ENCODE measurements at places on chromosomes 4 and X. TPM values are rescaled to one million over a fixed set of nuclear protein-coding genes. Genes with fewer than 3 reads are reported as not detected.

DNA sequence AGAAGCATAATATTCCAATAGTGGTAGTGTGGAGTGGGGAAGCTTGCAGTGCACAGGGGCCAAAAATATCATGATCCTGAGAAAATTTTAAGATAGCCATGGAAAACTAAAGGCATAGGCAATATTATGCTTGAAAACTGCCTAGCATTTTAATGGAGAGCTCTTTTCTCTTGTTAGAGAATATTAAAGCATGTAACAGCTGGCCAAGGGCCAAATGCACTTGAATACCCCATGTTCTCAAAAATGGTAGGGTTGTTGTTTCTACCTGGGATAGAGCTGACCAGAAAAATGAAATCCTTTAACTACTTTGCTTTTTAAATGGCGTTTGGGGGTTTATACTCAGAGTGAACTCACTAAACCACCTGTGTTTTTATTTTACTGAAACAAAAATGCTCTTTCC lies 739.6 kb upstream of the SLIT2 start:
- no peak for DNase-seq

DNA sequence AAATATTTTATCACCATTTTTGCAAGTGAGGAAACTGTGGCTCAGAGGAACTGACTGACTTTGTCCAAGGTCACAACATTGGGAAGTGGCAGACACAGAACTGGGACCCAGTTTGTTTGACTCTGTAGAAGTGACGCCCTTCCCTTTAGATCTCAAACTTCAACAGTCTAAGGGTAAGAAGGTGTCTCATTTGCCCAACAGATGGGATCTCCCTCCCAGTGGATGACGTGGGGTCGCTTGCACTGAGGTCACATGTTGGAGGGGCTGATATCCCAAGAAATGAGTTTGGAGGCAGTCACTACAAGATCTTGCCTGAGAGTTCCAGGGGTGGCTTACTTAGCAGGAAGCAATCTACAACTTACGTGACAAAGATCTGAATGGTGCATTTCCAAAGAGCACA lies 172.5 kb upstream of the GPC4 start:
- no peak for DNase-seq

GRCh38 chr4:123418351-123418931 lies 21.8 kb downstream of the SPRY1 start:
- DNase-seq: no peak

GRCh38 chrX:6187256-6187655 lies 41.4 kb downstream of the NLGN4X start:
- no peak for DNase-seq

GRCh38 chr4:3201718-3202702 lies 46.9 kb upstream of the MSANTD1 start:
- DNase-seq: no peak

The BEX1 gene
- 0.87 TPM for total RNA-seq

GRCh38 chrX:104565791-104566680 lies at the start of gene IL1RAPL2:
Gene IL1RAPL2 (plus strand): TSS chrX:104566199.
- DNase-seq: peak; percentile 36

- DNase-seq: no peak
Observed at GRCh38 chr4:153781717-153782416, 7.0 kb downstream of the SFRP2 start.

The NEK1 gene
- total RNA-seq: 16.6 TPM

The RELL1 gene
- total RNA-seq: 50.5 TPM

The USP17L12 gene
- not detected for total RNA-seq

- no peak for DNase-seq
Observed at GRCh38 chrX:103276581-103277002, at the start of gene TCEAL5. Gene TCEAL5 (minus strand): TSS chrX:103276750. CDS start chrX:103274563, 2,187 bp downstream.

The CD99 gene
- total RNA-seq: 326 TPM
